ENCODE measurements at places on chromosomes 1 and 21.

GRCh38 chr1:238951809-238952208 lies 434.6 kb upstream of the CHRM3 start:
- no peak for DNase-seq

DNA sequence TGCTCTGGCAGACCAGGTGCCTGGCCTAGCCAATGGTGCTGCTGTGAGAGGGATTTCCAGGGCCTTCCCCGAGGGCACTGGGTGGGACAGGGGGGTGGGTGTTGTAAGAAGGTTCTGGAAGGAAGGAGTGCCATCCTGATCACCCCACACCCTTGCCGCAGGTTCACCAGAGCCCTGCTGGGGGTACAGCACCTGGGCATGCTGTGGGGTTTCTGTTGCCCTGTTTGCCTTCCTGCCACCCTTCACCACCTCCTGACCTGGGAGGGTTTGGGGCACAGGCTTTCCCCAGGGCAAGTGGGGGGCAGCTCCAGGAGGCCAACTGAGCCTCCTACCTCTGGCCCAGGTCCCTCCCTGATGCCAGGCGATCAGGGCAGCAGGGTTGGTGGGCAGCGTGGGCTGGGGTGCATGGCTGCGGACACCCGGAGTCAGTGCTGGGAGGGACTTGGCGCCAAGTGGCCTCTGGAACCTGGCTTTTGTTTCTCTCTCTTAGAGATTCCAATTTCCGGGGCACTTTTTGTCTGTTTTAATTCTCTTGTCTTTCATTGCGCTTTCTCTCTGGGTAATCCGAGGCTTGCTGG lies 318.8 kb downstream of the PTPRU start:
- no peak for DNase-seq

DNA sequence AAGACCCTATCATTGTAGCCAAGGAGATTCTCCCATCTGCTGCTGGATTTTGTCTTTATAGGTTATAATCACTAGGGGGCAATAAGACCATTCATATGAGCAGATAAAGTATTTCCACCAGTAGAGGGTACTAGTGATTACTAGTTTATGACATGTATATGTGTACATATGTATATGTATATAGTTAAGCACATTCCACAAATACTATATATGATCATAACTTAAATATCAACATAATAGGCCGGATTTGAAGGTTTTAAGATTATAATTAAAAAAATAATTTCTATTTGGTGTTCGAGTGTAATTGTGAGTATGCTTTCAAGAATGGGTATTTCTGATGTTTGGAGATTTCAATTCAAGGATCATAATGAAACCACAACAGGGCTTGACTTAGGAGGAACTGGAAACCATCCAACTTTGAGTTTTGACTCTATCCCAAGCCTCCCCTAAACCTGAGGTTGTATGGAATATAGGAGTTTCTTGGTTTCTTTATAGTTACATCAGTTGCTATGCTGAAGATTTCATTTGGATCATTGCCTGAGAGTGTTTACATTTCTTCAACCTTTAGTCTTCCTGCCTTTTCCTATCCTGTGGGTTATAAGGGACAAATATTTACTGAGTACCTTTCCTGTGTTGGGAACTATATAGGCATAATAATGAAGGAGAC lies 16.9 kb downstream of the TCEANC2 start:
- DNase-seq: no peak

DNA sequence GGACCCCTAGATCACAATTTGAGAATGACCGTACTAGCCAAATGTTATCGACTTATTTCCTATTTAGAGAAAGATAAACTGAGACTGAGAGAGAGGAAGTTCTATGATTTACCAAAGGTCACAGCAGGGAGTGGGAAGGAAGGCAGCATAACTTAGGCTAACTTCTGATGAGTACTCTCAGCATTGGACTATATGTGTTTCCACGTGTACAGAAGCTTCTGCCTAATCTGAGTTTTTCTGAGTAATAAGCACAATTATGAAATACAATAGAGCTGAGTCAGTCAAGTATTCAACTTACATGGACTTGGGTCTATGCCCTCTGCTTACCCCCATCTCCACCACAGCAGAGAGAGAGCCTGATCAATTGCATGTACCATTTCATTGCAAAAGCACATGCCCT lies 88.1 kb upstream of the HIVEP3 start:
- DNase-seq: no peak

DNA sequence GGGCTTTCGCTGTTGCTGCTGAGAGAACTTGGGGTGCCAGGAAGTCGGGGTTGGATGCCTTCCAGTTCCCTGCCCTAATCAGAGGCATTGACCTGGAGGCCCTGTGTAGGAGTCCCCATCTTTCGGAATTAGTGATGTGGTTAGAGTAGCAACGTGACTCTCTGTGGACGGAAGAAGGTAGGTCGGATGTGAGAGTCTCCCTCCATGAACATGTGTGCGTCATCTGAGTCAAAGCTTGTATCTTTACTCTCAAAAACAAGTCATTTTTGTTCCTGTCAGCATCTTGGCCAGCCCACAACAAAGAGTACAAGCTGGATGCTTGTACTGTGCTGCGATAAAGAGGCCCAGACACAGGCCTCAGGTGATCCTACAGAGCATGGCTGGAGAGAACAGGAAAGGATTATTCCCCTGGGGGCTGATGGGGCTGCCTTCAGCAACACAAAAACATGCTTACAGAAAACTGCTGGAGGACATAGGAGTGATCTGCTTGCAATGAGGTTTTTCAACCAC lies 31.0 kb upstream of the IL10 start:
- DNase-seq: peak; percentile 70

DNA sequence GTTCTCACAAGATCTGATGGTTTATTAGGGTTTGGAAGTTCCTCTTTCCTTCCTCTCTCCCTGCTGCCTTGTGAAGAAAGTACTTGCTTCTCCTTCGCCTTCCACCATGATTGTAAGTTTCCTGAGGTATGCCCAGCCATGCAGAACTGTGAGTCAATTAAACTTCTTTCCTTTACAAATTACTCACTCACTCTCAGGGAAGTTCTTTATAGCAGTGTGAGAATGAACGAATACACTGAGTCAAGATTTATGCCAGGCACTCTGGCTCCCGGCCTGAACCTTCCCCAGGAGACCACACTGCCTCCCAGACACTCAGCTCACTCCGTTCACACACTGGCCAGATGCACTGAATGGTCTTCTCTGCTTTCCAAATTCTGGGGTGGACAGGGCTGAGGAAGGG lies 308.3 kb upstream of the AJAP1 start:
- no peak for DNase-seq

- DNase-seq: no peak
Measured at GRCh38 chr1:223235091-223235490, 92.0 kb upstream of the TLR5 start.

- no peak for DNase-seq
Measured at GRCh38 chr21:33802481-33802880, 113.1 kb downstream of the ATP5PO start.

GRCh38 chr1:67060811-67061218 lies 6.9 kb upstream of the SLC35D1 start:
- no peak for DNase-seq

- DNase-seq: no peak
Measured at GRCh38 chr1:58975888-58976287, 192.0 kb upstream of the JUN start.

DNA sequence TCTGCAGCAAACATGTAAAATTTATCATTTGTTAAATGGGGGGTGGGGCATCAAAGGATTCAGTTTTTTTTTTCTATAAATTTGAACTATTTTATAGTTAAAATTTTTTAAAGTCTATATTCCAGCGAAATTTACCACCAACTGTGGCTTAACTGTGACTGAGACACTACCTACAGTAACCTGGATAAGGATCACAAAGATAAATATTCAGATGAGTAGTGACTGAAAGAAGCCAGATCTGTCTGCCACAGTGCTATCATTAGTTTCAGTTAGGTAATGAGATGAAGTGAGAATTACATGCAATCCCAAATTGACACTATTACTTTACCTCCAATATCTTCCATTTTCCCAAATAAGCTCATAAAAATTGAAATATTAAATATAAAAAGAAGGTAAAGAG lies 5.4 kb downstream of the SPATA6 start:
- no peak for DNase-seq

DNA sequence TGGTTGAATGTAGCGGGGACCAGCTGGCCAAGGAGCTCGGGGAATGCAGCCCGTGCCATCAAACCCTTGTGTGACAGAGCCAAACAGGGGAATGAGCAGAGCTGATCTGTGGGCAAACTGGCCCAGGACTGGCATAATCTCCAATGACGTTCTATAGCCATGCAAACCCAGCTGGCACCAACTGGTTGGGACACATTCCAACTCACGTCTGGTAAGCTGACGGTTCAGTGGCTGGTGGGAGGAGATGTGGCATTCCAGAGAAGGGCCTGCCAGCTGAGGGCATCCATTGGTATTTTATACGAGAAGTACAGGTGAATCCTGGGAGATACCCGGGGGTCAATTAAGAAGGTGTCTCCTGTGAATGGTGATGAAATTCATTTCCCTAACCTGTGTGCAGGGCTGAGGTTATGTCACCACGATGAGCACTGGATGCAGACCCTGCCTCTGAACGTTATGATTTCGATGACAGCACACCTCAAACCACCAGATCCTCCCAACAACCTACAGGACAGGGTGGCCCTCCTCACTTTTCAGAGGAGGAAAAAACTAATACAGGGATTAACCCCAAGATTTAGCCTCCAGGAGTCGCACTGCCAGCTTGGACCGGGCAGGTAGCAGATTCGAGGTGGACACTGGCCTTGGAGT lies 39.0 kb upstream of the RUNX3 start:
- DNase-seq: no peak

DNA sequence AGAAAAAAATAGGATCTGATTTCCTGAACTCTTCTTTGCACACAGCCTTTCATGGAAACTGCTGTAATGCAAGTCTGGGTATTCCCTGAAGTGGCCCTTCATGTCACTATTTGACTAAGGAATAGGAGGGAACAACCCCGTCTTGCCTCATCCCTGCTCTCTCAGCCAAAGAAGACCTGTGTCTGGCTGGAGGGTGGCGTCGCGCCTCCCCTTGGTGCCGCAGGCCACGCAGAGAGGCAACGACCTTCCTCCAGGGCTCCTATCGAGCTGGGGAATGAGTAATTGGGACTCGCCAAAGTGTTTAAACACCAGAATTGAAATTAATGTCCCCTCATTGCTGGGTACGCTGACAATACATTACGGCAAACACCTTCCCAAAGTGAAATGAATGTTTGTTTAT lies 129.8 kb downstream of the PBX1 start:
- DNase-seq: no peak

DNA sequence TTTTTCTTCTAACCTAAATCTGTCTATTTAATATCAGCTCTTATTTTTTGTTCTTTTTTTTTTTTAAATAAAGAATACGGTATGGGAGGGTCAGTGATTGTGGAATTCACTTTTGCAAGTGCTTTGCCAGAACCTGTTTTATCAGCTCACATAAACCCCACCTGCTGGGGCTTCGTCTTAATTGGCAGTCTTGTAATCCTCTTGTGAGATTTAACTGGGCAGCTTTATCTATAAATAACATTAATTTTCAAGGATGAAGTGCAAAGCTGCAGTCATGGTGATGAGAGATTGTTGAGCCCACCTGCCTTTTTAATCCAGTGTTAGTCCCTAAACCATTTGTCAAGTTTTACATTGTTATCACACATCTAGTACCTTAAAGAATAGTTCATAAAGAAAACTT lies 18.2 kb upstream of the PDC start:
- DNase-seq: no peak

DNA sequence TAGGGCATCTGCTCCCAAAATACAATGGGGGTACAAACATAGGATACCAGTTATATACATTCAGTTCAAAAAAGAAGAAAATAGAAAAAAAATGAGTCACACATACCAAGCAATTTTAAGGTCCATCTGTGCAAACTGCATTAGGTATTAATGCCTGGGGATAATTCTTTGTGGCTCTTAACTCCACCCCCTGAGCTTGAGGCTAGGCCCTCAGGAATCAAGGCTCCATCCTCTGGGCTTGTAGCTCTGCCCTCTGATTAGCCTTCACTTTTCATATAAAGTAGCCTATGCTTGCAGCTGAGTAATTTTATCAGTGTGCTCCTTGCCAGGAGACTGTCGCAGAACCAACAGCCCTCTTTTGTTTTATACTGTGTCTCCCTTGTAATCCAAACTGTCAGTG lies 69.9 kb upstream of the BACE2 start:
- DNase-seq: no peak

GRCh38 chr21:45944601-45945000 lies 37.0 kb upstream of the COL6A1 start:
- no peak for DNase-seq

- no peak for DNase-seq
Measured at GRCh38 chr1:46615735-46616134, 876 bp downstream of the MOB3C start.

GRCh38 chr1:116751146-116751545 lies 3.1 kb upstream of the CD2 start:
- DNase-seq: no peak

- no peak for DNase-seq
Measured at GRCh38 chr1:119794230-119794875, 16.9 kb downstream of the REG4 start.

DNA sequence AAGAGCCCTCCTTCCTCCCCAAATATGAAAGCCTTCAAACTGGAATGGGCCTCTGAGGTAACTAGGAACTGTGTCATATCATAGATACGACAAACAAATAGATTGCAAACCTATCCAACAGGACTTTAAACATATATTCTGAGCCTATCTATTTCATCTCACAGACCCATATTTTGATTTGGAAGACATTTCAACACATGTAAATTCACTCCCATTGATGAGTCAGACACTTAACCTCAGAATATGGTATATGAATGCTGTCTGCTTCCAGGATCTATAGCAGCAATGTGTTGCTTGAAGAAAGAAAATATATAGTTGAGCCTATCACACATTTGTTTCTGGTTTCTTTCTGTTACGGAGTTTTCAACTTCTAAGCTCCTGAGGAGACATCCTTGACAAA lies 221.9 kb upstream of the SAMSN1 start:
- DNase-seq: no peak

DNA sequence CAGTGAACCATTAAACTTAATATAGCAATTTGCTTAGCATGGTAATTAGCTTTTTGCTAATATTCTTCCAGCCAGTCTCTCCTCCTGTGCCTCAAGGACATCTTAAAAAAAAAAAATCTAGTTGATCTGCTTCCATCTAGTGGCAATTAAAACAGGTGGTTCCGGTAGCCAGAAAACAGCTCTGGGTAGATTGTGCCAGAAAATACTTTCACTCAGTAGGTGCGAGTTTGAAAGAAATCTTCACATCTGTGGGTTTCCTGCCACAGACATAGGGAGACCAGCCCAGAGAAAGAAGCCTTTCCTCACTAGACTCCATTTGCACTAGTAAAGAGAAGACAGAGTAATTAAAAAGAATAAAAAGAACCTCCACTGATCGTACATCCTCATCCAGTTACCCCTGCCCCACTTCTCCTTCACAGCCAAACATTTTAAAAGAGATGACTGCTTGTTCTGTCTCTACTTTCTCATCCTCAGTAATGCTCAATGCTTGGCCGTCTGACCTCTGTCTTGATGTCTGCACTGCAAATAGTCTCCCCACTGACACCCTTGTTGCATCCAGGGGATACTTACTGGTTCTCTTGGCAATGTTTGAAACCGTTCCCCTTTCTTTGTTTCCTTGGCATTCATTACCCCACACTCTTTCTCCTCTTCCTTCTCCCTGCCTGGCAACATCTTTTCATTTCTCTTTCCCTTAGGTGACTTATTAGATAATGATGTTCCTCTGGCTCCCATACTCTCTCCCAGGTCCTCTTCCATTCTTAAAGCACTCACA lies 16.9 kb downstream of the SELL start:
- no peak for DNase-seq

Data from stimulated activated CD4-positive, alpha-beta T cell treated with anti-CD3 and anti-CD28 coated beads, Interleukin-2, amount 100 ng/mL, for 4 hours (primary cell).